ENCODE measurements at places on chromosomes 1 and 21.

- DNase-seq, result no peak
These were observed 36.4 kb upstream of the HHAT start for GRCh38 chr1:210292231-210292871.

DNA sequence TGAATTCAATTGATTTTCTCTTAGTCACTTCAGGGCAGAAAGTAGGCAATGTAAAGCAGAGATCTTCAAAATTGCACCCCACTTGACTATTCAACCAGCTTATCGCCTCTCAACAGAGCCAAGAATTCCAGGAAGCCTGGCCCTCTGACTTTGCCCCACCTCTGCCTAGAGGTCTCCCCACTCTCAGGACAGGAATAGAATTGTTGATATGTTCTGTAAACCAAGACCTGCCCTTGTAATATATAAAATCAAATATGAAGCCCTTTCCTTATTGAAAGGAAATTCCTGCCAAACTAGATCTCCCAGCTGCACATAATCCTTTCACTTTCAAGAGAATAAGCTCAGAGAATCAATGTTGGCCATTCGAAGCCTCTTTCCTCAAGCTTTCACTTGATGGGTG is 116.1 kb upstream of the DPT start:
- DNase-seq, result no peak

GRCh38 chr1:33274446-33274845 is 18.2 kb downstream of the ZNF362 start:
- no peak for DNase-seq

DNA sequence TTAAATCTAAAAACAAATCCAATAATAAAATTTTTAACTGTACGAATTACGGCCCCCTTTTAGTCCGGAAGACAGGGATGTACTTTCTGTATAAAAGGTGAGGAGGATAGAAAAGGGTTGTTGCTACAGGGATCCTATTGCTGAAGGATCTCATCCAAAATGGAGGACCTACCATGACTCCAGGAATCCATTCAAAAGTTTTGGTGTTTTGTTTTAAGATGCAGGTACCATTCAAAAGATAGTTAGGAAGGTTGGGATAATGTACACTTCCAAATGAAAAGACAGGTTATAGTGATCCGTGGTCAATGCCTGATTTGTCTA is 1.3 kb upstream of the ENAH start:
- DNase-seq, result no peak

DNA sequence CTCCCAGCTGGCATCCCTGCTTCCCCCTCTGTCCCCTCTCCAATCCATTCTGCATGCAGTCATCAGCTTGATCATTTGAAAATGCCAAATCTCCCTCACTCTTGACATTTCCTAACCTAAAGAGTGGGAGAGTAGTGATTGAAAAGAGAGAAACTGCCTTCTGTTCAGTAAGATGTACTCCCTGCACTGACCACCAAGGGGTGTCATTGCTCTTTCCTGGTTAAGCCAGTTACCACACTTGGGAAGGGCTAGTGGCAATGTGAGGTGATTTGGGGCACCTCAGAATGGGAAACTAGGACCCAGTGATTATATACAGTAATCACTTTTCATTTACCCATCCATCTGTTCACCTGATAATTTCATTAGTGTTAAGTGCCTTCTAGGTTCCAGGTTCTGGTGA is 6.9 kb upstream of the TMEM269 start:
- peak; percentile 46 for DNase-seq

DNA sequence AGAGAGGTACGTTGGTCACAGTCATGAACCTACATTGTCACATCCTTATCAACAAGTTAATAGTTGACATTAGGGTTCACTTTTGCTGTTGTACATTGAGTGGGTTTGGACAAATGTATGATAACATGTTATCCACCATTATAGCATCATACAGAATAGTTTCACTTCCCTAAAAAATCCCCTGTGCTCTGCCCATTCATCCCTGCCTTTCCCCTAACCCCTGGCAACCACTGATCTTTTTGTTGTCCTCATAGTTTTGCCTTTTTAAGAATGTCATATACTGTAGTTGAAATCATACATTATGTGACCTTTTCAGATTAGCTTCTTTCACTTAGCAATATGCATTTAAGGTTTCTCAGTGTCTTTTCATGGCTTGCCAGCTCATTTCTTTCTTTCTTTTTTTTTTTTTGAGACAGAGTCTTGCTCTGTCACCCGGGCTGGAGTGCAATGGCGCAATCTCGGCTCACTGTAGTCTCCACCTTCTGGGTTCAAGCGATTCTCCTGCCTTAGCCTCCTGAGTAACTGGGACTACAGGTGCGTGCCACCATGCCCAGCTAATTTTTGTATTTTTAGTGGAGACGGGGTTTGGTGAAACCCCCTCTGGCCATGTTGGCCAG is 50.6 kb downstream of the UCK2 start:
- no peak for DNase-seq

- DNase-seq, result no peak
These were observed 16.1 kb upstream of the STMN1 start for GRCh38 chr1:25922056-25922970.

- no peak for DNase-seq
These were observed 5.7 kb downstream of the TAL1 start for GRCh38 chr1:47226121-47226838.

GRCh38 chr1:94819238-94819944 is 766 bp upstream of the SLC44A3 start:
- no peak for DNase-seq

- no peak for DNase-seq
These were observed 42.0 kb downstream of the PROX1 start for GRCh38 chr1:214029796-214030195.

- no peak for DNase-seq
These were observed 12.2 kb downstream of the SCNN1D start for GRCh38 chr1:1292442-1292779.

DNA sequence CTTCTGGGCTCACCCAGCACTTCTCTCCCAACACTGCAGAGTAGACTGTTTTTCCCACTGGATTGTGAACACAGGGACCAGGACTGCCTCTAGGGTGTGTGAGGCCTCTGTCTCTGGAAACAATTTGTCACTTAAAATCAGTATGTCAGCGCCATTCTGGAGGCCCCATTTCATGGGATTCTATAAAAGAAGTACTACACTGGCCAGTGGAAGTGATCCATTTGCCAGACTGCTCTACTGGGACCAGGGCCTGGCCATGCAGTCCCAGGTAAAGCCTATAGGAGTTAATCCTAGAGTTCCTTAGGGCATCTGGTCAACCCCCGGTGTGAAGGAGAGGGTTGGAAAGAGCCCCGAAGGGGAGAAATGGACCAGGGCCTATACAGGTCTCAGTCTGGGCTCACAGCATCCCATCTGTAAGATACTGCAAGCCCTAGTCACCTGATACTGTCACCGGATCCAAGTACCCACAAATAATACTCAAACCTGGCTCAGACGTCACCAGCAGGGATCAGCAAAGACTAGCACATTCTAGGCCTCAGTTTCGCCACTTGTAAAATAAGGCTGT is 245.0 kb downstream of the FOXD2 start:
- DNase-seq, result no peak

DNA sequence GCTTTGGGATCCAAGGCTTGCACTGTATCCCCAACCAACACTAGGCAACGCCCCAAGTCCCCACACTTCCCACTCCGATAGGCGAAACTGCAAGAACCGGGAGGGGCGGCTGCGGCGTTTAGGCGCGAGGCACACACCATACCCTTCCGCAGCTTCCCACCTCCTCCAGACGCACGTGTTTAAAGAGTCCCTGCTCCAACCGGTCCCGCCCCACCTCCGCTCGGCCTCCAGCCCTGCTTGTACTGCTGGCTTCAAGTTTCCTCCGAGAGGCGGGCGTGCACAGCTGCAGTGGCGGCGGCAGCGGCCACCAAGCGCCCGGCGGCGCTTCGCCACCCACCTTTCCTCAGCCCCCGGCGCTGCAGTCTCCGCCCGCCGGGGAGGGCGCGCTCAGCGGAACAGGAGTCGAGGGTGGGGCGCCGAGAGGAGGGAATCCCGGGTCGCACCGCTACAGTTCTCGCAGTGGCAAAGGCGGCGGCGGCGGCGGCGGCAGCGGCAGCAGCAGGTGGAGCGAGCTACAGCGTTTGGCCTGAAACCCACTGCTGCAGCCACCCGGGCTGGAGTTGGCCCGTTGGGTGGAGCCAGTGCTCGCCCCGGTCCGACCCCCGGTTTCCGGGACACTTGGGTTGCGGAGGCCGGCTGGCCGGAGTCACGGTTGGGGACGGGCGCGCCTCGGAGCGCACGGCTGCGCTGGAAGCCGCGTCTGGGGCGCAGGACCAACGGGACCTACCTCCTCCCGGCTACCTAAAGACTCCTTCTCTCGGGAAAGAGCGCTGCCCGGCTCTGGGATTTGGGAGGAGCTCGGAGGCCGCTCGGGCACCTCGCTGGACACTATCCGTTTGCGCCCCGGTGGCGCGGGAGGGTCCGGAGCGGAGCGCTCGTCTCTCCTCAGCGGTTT is at the start of gene CNIH3:
CNIH3 (plus strand) TSS at position 457 of the 895 bp plus-strand sequence. CDS start 858 bp downstream, outside the sequence.
- peak; percentile 55 for DNase-seq

- DNase-seq, result no peak
These were observed 7.3 kb downstream of the OR2C3 start for GRCh38 chr1:247528812-247529474.

- DNase-seq, result no peak
These were observed 45.5 kb upstream of the PLXNA2 start for GRCh38 chr1:208289716-208290115.

- DNase-seq, result peak; percentile 43
These were observed 68.8 kb upstream of the RGS1 start for GRCh38 chr1:192506741-192507155.

- DNase-seq, result no peak
These were observed 5.9 kb upstream of the DPT start for GRCh38 chr1:168734946-168735345.

- DNase-seq, result no peak
These were observed 104.9 kb upstream of the SLC2A1 start for GRCh38 chr1:43063394-43064219.

DNA sequence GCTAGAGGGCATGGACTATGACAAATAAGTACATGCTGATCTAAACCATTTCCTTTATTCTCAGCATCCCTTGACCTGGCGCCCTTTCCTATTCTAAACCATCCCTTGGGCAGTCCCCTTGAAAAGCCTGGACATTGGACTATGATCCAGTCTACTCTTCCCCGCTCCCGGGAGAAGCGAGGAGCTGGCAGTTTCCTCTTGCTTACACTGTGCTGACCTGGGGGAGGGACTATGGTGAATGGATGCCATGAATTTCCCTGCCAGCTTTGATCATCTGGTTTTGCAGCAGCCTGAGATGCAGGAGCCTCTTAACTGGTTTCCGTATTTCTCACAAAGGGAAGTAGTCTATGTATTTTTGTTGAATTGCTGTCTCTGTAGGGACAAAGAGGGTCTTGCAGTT is 121.7 kb downstream of the KIF26B start:
- no peak for DNase-seq

DNA sequence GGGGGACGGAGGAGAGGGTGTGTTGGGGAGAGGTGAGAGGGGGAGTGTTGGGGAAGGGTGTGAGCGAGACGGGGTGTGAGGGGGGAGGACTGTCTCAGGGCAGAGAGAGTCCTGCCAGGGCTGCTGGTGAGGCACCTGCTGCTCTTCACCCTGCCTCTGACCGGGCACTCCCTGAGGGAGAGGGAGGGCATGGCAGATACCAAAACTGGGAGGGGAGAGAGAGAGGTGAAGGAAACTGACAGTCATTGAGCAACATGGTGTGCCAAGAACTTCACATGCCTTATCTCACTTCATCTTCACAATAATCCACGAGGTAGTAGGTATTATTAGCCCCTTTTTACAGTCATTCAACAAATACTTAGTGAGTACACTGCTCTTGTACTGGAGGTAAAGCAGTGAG is 61.3 kb upstream of the ARTN start:
- no peak for DNase-seq

GRCh38 chr1:109091078-109091838 is 694 bp downstream of the TMEM167B start:
- DNase-seq, result peak; percentile 59

DNA sequence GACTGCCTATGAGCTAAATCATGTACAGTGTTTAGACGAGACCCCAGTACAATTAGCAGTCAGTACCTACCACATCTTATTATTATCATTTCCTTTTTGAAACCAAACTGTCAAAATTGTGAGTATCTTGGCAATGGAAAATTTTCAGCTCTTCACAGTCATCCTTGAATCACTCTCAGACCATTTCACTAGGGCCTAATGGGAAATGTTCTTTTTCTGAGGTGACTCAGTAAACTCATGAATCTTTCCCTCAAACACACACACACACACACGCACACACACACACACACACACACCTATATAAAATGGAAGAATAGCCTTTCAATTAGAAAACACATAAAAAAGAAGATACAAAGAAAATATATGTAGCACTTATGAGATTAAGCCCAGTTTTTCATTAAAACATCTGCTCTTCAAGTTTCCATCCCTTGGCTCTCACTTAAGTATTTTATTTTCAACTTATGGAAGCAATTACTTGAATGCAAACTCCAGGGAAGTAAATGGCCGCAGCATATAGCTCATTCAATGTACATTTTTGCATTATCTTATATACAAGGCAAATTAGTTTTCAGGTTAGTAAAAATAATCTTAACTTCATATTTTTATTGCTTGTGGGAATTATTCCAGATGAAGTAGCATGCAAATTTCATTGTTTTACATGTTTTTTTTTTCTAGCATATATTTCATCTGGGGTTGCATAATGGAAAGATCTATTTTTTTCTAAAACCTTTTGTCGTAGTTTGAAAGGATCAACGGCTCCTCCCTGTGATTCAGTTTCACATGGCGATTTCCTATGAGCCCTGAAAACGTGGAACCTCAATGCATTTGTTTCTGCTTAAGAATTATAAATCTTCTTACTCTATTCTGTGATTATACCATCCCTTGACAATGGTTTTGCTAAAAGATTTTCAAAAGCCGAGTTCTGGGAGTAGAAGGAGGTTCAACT is 46.3 kb upstream of the TMPRSS15 start:
- no peak for DNase-seq

GRCh38 chr1:148318904-148319242 is 164.2 kb downstream of the PPIAL4G start:
- no peak for DNase-seq

- DNase-seq, result no peak
These were observed 576.9 kb downstream of the MATN1 start for GRCh38 chr1:30146448-30146847.

DNA sequence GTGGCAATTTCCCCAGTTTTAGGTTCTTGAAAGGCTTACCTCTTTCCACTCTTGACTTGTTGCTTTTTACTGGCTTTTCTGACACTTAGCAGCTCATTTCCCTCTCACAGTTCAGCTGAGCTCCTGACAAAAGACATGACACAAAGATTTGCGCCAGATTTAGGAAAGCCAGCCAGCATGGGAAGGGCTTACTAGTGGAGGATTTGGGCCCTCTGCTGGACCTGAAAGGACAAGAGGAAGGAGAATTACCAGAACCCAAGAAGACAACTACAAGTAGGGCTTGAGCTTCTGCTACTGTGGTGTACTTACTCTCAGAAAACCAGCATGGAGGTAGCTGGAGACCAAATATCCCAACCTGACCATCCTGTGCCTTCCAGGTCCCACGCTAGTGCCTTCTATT is 784.5 kb downstream of the BRINP3 start:
- DNase-seq, result no peak

DNA sequence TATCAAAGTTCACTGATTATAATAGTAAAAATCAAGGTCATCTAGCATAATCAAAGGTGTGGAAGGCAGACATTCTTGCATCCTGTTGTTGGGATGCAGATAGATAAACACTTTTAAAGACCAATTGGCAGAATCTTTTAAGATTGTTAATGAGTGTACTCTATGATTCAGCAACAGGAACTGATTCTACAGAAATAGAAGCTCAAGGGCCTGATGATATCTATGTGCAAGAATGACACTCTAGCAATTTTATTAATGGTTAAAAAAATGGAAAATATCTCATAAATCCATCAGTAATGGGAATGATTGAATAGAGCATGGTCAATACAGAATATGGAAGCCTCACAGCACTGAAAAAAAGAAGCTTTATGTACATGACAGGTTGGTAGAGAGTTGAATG is 2.2 kb upstream of the ATP1A4 start:
- DNase-seq, result peak; percentile 8
